ENCODE measurements at places on chromosomes 6 and 20. TPM values are rescaled to one million over a fixed set of nuclear protein-coding genes. Genes with fewer than 3 reads are reported as not detected.

The FRK gene
- total RNA-seq: 0.64 TPM

DNA sequence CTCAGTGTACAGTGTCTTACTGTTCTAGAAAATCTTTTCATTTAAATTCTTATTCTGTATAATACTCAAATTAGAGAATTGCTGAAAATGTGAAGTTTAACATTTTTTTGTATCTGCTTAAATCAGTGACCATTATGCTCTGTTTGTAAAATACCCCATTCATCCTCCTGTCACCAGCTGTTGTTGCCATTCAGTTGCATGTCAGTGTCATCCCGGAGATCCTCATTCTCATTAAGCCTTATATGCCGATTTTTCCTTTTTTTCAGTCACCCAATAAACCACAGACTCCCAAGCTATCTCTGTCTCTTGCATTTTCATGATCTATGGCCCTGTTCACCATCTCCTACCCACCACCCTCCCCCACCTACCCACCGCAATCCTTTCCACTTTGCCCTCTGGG is 20.4 kb downstream of the GTF2H5 start:
- no peak overlapping the region for H3K27ac ChIP-seq
- no peaks in the 10 kb centered on the region for H3K36me3 ChIP-seq
- H3K4me1 ChIP-seq: no peaks in the 10 kb centered on the region
- no peak overlapping the region for H3K4me3 ChIP-seq

DNA sequence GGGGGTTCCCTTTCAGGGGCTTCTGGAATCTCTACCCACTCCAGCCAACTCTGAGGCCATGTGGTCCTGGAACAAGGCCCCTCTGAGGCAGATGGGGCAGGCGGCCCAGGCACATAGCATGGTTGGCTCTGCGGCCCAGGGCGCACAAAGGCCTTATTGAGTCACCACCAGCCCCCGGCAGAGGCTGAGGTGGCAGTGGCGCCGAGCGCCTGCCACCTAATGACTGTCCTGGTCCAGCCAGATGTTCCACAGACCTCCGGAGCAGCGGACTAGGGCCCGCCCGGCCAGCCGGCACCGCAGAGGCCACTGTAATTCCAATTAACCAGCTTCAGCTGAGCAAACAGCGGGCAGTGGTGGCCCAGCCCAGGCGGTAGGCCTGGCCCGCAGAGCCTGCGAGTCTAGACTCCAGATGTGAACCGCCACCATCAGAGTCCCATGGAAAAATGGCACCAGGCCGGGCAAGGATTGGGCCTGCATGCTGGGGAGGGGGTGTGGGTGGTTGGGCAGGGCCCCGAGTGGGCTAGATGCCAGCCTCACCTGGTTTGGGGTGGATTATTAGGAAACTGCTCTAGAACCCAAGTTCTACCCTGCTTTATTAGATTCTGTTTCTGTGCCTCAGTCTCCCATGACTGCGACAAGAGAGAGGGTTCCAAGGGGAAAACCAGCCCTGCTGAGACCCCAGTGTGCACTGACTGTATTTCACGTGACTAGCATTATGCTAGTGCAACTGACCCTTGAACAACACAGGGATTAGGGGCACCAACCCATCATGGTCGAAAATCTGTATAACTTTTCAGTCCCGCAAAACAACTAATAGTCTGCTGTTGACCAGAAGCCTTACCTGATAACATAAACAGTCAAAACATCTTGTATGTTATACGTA is 34.1 kb upstream of the ID1 start:
- no peaks in the 10 kb centered on the region for H3K36me3 ChIP-seq
- H3K4me1 ChIP-seq: peaks cover 9% of the 10 kb centered on the region
- H3K4me3 ChIP-seq: no peak overlapping the region
- peak overlapping the region; percentile 76 for H3K27ac ChIP-seq
- H3K27me3 ChIP-seq: no peaks in the 10 kb centered on the region
- DNase-seq: no peak

DNA sequence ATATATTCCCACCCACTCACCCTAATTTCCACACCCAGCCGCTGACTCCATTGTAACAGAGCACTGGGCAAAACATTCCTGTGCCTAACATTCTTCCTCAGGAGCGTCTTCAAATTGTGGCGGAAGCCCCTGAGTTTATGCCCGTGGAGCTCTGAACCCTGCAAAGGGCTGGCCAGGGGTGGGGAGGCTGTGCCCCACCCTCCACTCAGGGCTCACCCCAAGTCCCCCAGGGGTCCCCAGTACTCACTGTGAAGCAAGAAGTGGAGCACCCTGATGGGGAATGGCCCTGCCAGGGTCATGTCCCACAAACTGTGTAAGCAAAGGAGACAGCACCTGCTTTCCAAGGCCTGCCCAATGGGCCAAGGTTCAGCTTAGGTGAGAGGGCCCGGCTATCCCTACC is 303.2 kb downstream of the PREX1 start:
- no peak overlapping the region for H3K27ac ChIP-seq
- H3K27me3 ChIP-seq: no peaks in the 10 kb centered on the region
- H3K36me3 ChIP-seq: no peaks in the 10 kb centered on the region
- H3K4me3 ChIP-seq: no peak overlapping the region
- DNase-seq: no peak

Measured in breast epithelium (tissue), 4 donors.